Cardiac fibroblast (primary cell): ENCODE measurements at places on chromosomes 2 and 18.
A peak's percentile ranks its signal among the peaks of the same experiment; 100 is the strongest.

GRCh38 chr2:41830600-41830999 lies 217.2 kb upstream of the PKDCC start:
- DNase-seq: no peak

DNA sequence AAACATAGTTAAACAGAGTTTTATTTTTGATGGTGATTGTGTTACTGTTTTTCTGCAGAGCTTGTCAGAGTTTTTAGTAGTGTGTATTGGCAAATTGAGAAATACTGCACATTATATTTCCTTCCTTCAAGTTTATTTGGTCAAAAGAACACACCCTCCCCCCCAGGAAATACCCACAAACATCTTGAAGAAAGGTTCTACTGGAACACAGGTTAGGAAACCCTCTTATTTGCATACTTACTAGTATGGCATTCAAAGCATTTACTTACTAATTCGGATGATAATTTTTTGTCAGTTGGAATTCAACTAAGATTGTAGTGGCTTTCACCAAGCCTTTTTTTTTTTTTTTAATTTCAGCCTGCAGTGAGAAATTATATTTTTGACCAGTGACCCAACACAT lies 9.1 kb downstream of the CAB39 start:
- peak; percentile 50 for DNase-seq

DNA sequence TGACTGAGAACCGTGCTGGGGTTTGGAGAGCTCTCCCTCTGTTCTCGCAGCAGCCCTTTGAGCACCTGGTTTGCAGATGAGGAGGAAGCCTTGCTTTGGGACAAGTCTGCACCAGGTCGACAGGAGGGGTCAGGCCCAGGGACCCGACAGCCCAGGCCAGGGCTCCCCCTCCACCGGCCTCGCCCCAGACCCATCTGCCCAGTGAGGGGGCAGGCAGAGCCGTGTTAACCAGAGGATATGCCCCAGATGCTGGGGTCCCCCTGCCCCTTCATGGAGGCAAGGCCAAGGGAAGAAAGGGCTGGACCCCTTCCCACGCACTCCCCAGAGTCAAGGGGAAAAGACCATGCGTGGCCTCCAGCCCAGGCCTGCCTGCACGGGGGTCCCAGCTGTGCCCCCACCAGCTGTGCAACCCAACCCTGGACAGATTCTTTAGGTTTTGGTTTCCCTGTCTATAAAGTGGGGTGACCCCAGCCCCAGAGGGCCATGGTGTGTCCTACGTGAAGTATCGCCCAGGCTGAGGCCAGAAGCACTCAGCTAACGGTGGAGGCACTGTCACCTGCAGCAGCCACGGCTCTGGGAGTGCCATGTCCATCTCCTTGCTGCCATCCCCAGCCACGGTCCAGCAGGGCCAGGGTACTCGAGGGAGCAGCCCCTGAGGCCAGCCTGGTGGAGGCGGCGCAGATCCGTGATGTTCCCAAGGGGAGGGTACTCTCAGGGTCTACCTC lies 4.8 kb upstream of the SNED1 start:
- no peak for DNase-seq

- no peak for DNase-seq
Measured at GRCh38 chr18:5710235-5710634, 166.4 kb upstream of the EPB41L3 start.

DNA sequence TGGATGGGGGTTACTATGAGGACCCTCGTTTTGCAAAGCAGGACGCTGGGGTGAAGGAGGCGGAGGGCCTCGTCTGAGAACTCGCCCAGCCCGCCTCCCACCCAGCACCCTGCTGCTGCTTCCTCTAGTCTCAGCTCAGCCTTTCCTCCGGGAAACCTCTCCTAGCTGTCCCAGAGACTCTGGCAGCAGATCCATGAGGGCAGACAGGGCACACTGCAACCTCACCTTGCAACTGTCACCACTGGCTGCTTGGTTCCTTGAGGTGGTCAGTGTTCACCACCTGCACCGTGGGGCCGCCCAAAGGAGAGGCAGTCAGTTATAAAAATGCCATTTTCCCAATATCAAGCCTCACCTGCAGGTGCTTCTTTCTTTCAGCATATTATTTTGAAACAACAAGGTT lies 45.6 kb downstream of the PARD6G start:
- no peak for DNase-seq

GRCh38 chr2:2930841-2931240 lies 446.8 kb downstream of the EIPR1 start:
- no peak for DNase-seq

- no peak for DNase-seq
Measured at GRCh38 chr2:176395273-176395854, 126.1 kb downstream of the MTX2 start.

- DNase-seq: peak; percentile 33
Measured at GRCh38 chr2:101002562-101003277, 631 bp downstream of the RPL31 start.

DNA sequence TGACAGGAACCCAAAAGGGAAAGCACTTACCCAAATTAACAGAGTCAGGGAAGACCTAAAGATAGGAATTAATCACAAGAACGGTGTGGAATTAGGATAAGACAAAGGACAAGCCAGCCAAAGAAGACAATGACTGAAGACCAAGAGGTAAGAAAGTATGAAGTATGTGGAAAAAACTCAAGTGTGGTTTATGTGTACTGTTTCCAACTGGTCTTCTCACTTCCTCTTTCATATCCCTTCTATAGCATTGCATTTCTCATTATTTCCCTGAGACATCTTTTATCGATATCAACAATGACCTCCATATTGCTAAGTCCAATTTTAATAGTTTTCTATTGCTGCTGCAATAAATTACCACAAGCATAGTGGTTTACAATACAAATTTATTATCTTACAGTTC lies 313.5 kb upstream of the SLC39A10 start:
- DNase-seq: no peak

DNA sequence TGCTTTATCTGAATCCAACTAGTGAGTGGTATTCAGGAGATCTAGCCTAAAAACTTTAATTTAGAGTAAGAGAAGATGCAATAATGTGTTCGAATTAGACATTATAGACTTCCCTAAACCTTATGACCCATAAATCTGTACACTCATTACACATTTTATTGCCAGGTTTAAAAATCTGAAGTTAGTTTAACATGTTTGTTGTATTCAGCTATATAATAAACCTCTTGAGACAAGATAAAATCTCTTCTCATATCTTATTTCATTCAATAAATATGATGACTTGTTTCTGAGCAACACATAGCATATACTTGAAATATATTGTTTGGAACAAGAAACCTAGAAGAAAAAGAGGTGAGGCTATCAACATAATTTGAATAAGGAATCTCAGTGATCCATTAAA lies 150.7 kb downstream of the CDH7 start:
- no peak for DNase-seq

DNA sequence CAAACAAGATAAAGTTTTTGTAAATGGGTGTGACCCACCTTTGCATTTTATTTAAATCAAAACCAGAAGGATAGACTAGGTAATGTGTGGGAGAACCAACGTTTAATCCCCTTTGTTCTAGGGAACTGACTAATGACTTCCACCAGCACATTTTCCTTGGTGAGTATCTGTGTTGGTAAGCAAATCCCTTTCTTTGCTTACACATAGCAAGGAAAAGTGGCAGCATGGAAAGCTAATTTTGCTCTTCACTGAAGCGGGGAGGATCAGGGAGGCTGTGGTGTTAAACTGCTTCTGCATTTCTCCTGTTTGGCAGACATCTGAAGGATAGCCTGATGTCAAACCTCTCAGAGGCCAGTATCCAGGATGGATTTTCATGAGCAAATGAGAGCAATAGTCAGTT lies 331.1 kb downstream of the PTPRM start:
- DNase-seq: no peak

DNA sequence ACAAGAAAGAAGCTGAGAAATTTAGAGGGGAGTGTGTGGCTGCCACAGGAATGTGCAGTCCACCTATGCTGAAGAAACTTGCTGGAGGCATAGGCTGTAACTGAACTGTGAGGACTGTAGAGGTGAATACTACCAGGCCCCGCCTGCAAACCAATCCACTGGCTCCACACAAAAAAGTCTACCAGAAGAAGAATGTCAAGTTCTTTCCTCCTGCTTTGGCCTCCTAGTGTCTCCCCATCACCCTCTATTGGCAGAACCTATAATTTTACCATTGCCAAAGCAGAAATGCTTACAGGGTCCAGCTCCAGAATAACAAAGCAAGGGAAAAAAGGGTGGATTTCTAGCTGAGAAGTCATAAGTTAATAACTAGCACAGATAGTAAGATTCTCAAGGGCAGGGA lies 5.9 kb upstream of the ATP5MC3 start:
- DNase-seq: peak; percentile 36

- no peak for DNase-seq
Measured at GRCh38 chr2:7884338-7884737, 797.5 kb upstream of the ID2 start.

DNA sequence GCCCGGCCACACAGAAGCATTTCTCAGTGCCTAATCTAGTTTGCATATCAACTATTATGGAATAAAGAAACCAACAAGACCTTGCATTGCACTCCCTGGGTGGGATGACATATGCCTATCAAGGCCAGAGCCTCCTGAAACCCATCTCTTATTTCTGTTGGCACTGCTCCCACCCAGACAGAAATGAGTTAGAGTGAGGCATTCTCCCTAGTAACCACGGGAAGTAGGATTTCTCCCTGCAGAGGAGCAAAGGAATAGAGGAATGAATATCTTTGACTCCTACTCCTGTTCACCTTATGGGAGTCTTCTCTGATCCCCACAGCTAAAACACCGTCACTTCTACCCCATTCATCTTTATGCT lies 24.2 kb upstream of the SCYGR1 start:
- no peak for DNase-seq

- no peak for DNase-seq
Measured at GRCh38 chr2:38862476-38862875, 13.3 kb downstream of the DHX57 start.

DNA sequence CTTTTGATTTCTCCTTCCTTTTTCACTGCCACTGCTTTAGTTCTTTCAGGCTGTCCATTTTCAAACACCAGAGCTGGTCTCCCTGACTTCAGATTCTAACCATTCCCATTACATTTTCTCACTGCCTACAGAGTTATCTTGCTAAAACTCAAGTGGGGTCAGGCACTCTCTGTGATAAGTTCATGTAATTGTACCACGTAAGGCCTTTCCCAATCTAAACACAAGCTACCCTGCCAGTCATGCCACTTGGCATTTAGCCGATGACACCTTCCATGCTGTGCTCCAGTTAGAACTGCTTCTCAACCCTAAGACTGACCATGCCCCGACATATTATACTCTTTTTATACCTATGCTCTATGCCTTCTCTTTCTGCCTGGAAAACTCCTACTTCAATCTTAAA lies 592.4 kb downstream of the DPP10 start:
- DNase-seq: no peak

DNA sequence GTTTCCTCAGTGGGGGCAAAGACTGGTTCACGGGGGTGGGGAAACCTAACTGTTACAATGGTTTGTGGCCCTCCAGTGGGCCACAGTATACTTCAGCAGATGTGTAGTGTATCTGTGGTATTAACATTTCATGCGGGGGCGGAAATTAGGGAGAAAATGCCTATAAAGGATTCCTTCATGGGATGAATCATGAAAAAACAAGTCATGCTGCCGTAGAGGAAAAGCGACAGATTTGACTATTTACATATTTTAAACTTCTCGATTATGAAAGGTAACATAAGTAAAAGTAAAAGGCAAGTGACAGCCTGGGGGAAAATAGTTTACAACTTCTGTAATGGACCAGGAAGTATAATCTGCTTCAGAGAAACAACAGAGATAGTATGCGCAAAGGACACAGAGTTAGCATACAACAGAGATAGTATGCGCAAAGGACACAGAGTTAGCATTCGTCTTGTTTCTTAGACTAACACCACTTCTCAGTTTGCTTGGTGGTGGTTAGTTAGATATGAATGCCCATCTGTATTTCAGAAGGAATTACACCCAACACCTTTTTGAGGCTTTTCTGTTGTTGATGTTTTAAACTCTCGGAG lies 41.1 kb downstream of the MRPS9 start:
- DNase-seq: peak; percentile 29

- no peak for DNase-seq
Measured at GRCh38 chr2:201007584-201007998, 44.1 kb upstream of the ORC2 start.

DNA sequence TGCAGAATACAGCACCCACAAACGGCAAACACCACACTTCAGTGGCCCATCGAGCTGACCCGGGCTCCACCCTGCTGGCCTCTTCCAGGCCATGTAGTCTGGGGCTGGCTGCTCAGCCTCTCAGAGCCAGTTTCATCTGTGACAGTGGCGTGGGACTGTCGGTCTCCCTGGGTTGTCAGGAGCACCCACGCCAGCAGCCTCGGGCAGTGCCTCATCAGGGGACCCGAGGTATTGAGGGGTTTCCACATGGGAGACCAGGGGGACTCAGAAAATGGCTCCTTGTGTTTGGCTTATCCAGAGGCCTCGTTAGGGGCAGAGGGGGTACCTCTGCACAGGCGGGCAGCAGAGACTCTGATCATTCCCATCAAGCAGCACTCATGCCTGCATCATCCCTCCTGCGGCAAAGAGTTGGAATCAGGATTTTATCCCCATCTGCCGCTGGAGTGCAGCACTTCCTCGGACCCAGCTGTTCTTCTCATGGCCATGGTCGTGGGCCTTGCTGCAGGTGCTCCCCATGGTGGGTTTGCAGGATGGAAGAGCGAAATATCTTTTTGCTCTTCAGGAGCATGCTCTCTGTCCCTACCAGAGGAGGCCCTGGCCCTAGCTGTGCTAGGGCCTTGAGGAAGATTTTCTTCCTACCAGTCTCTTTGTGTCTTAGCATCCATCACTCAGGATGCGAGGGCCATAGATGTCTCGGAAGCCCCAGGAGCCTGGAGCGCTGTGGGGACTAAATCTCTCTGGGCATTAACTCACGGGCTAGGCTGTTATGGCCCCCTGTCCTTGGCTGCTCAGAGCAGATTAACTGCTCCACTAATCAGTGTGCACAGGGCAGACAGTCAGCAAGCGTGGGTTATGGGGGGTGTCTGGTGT lies 100.8 kb downstream of the CLIP4 start:
- no peak for DNase-seq

- no peak for DNase-seq
Measured at GRCh38 chr2:217263756-217264155, 403.9 kb upstream of the TNP1 start.

DNA sequence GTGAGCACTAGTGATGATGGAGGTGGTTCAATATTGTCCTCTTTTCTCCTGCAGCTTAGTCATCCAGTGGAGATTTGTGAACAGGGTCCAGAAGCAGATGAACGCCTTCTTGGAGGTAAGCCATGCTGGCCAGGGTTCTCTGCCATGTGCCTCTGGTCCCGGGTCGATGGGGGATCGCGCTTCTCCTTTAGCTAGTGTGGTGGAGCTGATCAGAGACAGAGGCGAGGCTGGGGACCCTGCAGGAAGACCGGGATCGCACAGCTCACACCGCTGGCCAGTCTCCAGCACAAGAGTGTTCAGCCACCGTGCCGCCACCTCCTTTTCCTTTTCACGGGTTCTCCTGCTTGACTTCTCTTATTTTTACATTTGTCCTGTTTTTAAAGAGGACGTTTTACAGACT lies 243.4 kb downstream of the ALPK2 start:
- DNase-seq: no peak

GRCh38 chr2:146912536-146912935 lies 932.3 kb upstream of the ACVR2A start:
- DNase-seq: no peak
